ENCODE measurements at places on chromosomes 3 and 15. TPM values are rescaled to one million over a fixed set of nuclear protein-coding genes. Genes with fewer than 3 reads are reported as not detected.

DNA sequence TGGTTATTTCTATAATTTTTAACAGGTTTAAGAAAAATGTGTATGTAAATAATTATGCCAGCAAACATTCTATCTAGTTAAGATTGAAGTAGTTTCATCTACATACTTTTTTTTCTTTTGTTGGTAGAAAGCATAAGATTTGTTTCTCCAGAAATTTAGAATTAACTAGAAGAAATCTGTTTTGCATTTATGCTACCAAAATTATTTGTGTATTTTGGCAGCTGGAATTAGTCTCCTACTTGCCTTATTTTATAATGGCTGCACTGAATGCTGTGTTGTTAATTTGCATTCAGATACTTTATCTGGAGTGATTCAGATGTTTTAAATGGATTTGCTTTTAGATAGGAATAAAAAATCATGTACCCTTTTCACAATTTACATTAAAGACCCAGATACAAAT lies 100.2 kb upstream of the NAALADL2 start:
- H3K36me3 ChIP-seq, result no peaks in the 10 kb centered on the region
- no peak overlapping the region for H3K27ac ChIP-seq
- H3K4me1 ChIP-seq, result no peaks in the 10 kb centered on the region
- H3K27me3 ChIP-seq, result no peaks in the 10 kb centered on the region

ISLR gene
- total RNA-seq, result not detected

MYLK gene
- 0.09 TPM for total RNA-seq

WDR72 gene
- not detected for total RNA-seq

PPARG gene
- total RNA-seq, result 0.74 TPM

DNA sequence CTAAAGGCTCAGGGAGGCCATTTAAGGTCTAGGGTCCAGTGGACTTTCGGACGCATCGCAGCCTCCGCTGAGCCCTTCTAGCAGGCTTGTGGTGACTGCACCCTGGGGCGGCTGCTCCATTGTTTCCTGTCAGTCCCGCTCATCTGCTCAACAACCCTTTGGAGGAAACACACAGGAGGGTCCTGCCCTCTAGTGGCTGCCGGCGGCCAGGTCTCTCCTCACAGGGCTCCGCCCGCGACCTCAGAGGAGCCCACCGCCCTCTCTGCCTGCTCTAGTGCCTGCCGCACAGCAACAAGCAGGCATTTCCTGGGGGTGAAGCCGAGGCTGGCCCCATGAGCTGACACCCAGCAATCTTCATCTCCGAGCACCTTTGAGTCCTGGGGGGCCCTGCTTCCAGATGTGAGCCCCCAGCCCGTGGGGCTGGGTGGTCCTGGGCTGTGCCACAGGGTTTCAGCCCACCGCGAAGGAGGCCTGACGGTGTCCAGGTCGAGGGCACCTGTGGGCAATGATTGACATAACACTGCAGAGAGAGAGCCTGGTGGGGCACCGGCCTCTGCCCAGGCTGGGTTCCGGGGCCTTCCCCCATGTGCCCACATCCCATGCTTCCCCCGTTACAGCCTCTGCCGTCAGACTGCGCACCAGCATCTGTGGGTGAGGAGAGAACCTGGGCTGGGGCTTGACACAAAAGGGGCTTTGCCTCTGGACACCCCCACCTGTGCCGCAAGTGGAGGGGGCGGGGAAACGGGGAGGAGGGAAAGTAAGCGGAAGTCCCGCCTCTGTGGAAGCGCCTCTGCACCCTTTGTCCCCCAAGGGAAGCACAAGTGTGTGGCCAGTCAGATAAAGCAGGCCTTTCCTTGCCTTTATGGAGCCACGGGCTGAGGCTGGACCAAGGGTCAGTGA lies 27.0 kb upstream of the SFMBT1 start:
- peaks cover 10% of the 10 kb centered on the region for H3K4me1 ChIP-seq
- peak; percentile 90 for DNase-seq
- peak overlapping the region; percentile 72 for H3K27ac ChIP-seq
- peak overlapping the region; percentile 88 for H3K4me3 ChIP-seq
- H3K27me3 ChIP-seq, result no peaks in the 10 kb centered on the region

DNA sequence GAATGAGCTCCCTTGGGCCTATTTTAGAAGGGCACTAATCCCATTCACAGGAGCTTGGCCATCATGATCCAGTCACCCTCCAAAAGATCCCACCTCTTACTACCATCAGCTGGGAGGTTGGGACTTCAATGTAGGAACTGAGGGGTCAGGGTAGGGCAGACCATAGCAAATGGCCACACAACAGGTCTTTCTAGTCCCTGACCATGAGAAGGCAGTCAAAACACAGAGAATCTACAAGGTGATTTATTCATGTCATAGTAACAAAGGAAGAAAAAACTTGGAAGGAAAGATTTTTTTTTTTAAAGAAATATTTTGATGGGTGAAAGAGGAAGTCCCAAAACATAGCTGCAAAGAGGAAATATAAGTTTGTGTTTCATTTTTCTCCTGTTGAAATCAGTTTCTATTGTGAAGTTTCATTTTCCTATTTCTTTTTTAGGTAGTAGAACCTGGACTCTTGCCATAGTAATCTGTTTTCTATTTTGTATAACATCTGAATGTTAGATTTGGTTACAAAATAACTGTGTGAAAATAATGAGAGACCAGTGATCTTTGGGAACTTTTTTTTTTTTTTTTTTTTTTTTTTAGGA lies 23.5 kb upstream of the TNFSF10 start:
- no peaks in the 10 kb centered on the region for H3K36me3 ChIP-seq
- no peaks in the 10 kb centered on the region for H3K27me3 ChIP-seq
- H3K4me1 ChIP-seq, result peaks cover 16% of the 10 kb centered on the region
- H3K27ac ChIP-seq, result no peak overlapping the region

GRCh38 chr15:29089731-29090616 lies 179.6 kb downstream of the NSMCE3 start:
- no peak for DNase-seq
- H3K27me3 ChIP-seq, result no peaks in the 10 kb centered on the region
- H3K27ac ChIP-seq, result no peak overlapping the region
- H3K4me3 ChIP-seq, result peak overlapping the region; percentile 8

RLBP1 gene
- total RNA-seq, result not detected

- H3K27ac ChIP-seq, result no peak overlapping the region
- H3K4me3 ChIP-seq, result no peak overlapping the region
- H3K27me3 ChIP-seq, result no peaks in the 10 kb centered on the region
- H3K36me3 ChIP-seq, result no peaks in the 10 kb centered on the region
Measured at GRCh38 chr15:66072616-66073361, 180.8 kb downstream of the MEGF11 start.

DNA sequence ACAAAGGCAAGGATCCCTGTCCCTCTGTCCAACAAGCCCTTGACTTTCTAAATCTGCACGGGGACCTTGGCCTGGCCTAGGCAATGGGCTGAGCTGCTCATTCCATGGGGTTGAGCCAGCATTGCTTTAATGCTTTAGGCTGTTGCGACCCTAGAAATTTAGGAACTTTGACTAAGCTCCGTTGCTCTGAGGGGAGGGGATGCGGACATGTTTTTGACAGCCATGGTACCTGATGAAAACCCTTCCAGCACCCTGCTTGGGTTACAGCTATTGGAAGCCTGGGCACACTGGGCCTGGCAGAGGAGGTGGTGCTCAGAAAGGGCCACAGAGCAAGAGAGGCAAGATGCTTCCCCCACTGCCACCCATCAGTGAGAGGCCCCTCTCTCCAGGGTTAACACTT lies 37.1 kb downstream of the SYNM start:
- H3K4me3 ChIP-seq, result no peak overlapping the region
- H3K36me3 ChIP-seq, result no peaks in the 10 kb centered on the region
- no peak overlapping the region for H3K27ac ChIP-seq
- DNase-seq, result no peak

DNA sequence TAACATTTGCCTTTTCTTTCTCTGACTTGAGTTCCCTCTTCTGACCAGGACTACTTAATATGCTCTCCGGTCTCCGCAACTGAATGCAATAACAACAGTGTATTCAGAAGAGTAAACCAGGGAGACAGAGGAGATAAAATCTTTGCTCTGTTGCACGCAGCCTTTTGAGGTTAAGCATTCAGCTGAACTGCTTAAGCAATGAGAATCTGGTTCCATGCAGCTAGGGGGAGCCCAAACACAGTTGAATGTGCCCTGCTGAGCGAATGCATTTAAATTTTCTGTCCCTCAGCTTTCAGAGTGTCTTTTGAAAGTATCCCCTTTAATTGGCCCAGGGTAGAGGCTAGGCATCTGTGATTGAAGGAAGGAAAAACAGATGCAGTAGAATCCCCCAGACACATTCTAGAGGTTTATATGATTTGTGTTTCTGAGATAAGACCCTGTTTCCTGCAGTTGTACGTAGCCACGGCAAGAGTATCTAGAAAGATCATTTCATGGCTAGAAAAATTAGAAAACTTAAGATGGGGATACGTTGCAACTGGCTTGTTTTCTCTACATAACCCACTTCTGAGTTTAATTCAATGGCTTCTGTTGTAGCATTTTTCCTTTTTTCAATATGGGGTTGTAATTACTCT lies 309.6 kb downstream of the TUSC7 start:
- H3K4me3 ChIP-seq, result no peak overlapping the region
- no peaks in the 10 kb centered on the region for H3K4me1 ChIP-seq
- no peak for DNase-seq
- no peaks in the 10 kb centered on the region for H3K27me3 ChIP-seq

DNA sequence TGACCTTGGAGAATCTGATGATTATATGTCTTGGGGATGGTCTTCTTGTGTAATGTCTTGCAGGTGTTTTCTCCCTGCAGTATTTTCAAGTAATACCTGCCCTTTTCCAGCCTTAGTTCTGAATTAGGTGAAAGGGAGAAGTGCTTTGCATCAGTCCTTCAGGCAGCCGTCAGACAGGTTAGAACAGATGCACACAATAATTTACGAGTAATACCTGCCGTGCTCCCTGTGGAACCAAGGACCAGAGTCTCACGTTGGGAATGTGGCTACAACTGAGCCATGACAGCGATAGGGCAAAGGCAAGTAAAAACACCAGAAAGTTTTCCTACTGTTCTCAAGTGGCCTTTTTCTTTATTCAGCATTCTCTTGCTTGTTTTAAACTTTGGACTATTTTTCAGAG lies 69.1 kb downstream of the CHCHD6 start:
- H3K4me3 ChIP-seq, result no peak overlapping the region
- H3K27me3 ChIP-seq, result no peaks in the 10 kb centered on the region
- DNase-seq, result no peak
- no peaks in the 10 kb centered on the region for H3K4me1 ChIP-seq
- no peak overlapping the region for H3K27ac ChIP-seq

FEZF2 gene
- not detected for total RNA-seq

- H3K27ac ChIP-seq, result no peak overlapping the region
- no peak overlapping the region for H3K4me3 ChIP-seq
- no peak for DNase-seq
Measured at GRCh38 chr3:124217542-124217941, 225.6 kb upstream of the ROPN1 start.

CCR4 gene
- total RNA-seq, result 113 TPM

GRCh38 chr3:108311797-108312196 lies 15.4 kb downstream of the HHLA2 start:
- DNase-seq, result no peak
- H3K4me1 ChIP-seq, result no peaks in the 10 kb centered on the region
- H3K36me3 ChIP-seq, result no peaks in the 10 kb centered on the region
- no peak overlapping the region for H3K27ac ChIP-seq
- no peaks in the 10 kb centered on the region for H3K27me3 ChIP-seq
- H3K4me3 ChIP-seq, result no peak overlapping the region

GRCh38 chr3:58173029-58173668 lies 37.6 kb downstream of the DNASE1L3 start:
- H3K27ac ChIP-seq, result no peak overlapping the region
- no peaks in the 10 kb centered on the region for H3K36me3 ChIP-seq
- no peak for DNase-seq
- H3K27me3 ChIP-seq, result no peaks in the 10 kb centered on the region
- H3K4me3 ChIP-seq, result no peak overlapping the region
- peaks cover 3% of the 10 kb centered on the region for H3K4me1 ChIP-seq

DNA sequence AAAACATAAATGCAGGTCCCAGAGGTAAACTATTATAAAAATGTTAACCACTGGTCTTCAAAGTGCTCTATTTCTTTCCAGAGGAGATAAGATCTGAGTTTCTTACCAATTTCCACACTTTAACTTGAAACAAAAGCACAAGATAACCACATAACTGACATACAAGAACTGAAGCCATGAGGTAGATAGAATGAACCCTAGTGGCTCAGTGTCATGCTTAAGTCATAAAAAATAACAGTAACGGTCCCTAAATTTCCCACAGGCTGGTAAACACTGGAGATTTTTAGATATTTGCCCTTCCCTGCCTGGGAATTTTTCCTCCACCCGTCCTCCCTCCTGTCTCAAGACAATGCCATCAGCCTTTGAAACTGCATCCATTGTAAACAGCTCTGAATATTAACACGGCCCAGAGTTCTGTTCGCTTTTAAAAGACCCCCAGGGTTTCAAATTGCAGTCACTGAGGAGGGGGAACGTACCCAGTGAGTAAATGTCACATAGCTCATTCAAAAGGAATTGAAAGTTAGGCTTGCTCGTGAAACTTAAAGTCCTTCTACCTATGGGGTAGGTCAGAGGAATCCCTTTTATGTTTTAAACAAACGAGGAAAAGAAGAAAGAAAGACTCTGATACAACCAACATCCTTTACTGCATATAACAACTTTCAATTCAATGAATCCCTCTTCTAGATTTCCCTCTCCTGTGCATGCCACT lies 5.7 kb downstream of the LRIG1 start:
- peaks cover 86% of the 10 kb centered on the region for H3K4me1 ChIP-seq
- no peak overlapping the region for H3K4me3 ChIP-seq
- no peaks in the 10 kb centered on the region for H3K36me3 ChIP-seq
- no peak overlapping the region for H3K27ac ChIP-seq

TUSC7 gene
- not detected for total RNA-seq

TF gene
- 0.26 TPM for total RNA-seq

SLC24A5 gene
- total RNA-seq, result not detected

- H3K36me3 ChIP-seq, result peaks cover 5% of the 10 kb centered on the region
- H3K27me3 ChIP-seq, result no peaks in the 10 kb centered on the region
- no peak overlapping the region for H3K27ac ChIP-seq
- H3K4me3 ChIP-seq, result no peak overlapping the region
- H3K4me1 ChIP-seq, result peaks cover 14% of the 10 kb centered on the region
- no peak for DNase-seq
Measured at GRCh38 chr3:149044339-149045083, 41.8 kb downstream of the HLTF start.

DNA sequence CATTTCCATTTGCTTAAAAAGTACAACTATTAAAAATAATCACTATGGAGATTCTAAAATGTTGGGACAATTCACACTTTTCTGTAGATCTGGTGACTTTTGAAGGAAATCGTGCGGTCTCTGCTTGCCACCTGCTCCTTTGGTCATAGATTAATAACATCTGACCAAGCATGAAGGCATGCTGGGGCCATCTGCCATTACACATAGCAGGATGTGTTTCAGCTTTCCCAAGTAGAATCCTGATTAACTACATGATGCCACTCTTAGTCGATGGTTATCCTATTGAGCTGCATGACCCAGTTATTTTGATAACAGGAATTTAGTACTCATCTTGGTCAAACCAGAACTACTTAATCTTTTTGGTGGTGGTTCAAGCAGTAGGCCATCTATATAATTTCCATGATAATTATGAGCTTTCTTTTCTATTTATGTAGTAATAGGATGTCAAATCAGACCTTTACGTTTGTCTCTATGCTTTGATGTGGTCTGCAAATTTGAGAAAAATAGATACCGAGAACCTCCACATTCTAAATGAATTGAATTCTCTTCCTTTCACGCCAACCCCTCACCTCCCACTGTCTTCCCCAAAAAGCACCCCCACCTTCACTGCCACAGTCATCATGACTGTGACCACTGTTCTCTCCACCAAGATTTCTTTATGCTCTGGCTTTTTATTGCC lies 158.1 kb downstream of the DIPK2A start:
- H3K27ac ChIP-seq, result no peak overlapping the region
- H3K4me3 ChIP-seq, result no peak overlapping the region
- H3K4me1 ChIP-seq, result no peaks in the 10 kb centered on the region
- DNase-seq, result no peak
- H3K27me3 ChIP-seq, result no peaks in the 10 kb centered on the region

All from CD8-positive, alpha-beta memory T cell (primary cell).